Esophagus squamous epithelium (tissue), 5 donors: ENCODE measurements at places on chromosomes 1 and 21.

DNA sequence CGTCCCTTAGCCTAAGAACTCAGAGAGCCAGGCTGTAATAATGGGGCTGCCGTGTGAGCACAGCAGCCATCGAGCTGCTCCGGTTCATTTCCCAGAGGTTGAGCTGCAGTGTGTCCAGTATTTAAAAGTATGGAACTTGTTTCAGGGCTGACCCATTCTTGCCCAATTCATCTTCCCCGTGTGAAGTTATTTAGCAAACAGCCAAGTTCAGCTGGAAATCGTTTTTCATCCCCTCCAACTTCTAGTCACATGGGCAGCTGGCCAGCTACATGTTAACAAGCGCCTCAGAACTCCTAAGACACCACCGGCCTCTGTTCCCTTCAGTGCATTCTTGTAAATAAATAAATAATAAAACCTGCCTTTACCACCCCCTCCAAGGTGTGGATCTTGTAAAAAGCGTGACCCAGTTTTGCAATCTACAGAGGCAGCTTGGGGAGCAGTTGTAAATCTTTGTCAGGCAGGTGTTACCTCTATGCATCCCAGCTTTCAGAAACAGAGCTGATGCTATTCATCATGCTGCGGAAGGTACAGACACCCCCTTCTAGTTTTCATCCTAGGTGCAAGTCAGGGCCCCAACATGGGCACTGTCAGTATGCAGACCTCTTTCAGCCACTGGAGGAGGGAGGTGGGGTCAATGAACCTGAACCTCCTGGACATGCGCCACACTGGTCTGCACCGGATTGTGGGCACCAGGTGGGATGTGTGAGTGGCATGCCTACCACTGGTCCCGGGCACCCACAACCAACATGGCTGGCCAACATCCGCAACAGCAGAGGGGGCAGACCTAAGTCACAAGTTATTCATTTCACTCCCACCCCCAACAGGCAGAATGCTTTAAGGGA, 18.7 kb upstream of the KNCN start:
- H3K4me1 ChIP-seq, result peaks cover 24% of the 10 kb centered on the region
- H3K4me3 ChIP-seq, result no peak overlapping the region
- H3K27ac ChIP-seq, result no peak overlapping the region
- H3K27me3 ChIP-seq, result no peaks in the 10 kb centered on the region

GRCh38 chr1:19800076-19800804, 524 bp upstream of the TMCO4 start:
- H3K36me3 ChIP-seq, result no peaks in the 10 kb centered on the region
- H3K4me1 ChIP-seq, result peaks cover 31% of the 10 kb centered on the region
- H3K4me3 ChIP-seq, result peak overlapping the region; percentile 88
- H3K27me3 ChIP-seq, result no peaks in the 10 kb centered on the region
- DNase-seq, result peak; percentile 5

- H3K4me1 ChIP-seq, result peaks cover 16% of the 10 kb centered on the region
- no peak overlapping the region for H3K27ac ChIP-seq
- no peak for DNase-seq
- no peaks in the 10 kb centered on the region for H3K36me3 ChIP-seq
- peaks cover 10% of the 10 kb centered on the region for H3K27me3 ChIP-seq
These were observed 1.4 kb downstream of the HTR1D start for GRCh38 chr1:23215751-23216449.

DNA sequence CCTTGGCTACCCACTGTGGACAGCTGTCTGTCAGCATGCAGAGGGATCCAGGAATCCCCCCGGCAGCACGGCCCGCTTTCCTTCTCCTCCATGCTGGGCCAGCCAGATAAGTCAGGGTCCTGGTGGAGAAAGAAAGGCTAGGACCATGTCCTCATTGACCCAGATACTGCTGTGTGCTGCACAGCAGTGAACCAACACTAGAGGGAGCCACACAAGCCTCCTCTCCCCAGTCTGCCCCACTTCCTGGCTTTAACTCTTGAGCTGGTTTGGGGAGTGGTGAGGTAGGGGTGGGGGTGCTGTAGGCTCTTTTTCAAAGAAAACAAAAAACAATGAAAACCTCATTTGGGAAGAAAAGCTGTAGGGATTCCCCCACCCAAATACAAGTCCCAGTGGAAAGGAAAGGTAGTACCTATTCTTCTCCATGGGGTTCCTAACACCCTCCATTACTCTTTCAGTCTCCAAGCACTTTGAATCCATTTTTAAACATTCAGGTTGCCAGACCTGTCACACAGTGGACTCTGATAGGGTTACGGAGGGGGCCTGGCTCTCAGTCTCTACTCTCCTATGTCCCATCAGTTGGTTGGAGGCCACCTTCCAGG, 84.9 kb upstream of the CD1D start:
- DNase-seq, result no peak
- H3K27me3 ChIP-seq, result no peaks in the 10 kb centered on the region
- H3K27ac ChIP-seq, result no peak overlapping the region
- no peaks in the 10 kb centered on the region for H3K4me1 ChIP-seq
- H3K4me3 ChIP-seq, result no peak overlapping the region
- H3K36me3 ChIP-seq, result peaks cover 5% of the 10 kb centered on the region

DNA sequence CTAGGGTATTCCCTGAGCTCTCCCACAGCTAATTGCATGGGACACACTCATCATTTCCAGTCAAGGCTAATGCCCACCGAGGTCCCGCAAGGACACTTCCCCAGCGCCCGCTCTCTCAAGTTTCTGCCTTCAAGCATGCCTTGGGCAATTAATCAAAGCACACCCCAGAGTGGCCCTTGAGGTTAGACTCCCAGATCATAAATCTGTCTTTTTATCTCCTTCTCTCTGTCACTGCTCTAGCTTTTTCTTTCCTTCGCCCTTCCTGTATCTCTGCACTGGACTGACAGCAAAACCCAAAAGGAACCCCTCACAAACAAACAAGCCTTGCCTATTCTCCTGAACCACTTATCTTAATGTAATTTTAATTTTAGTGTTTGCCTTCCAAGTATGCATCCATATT, 7.9 kb upstream of the EXOSC10 start:
- H3K27ac ChIP-seq, result no peak overlapping the region
- H3K27me3 ChIP-seq, result no peaks in the 10 kb centered on the region
- DNase-seq, result no peak

- no peaks in the 10 kb centered on the region for H3K27me3 ChIP-seq
- H3K36me3 ChIP-seq, result no peaks in the 10 kb centered on the region
- no peak overlapping the region for H3K4me3 ChIP-seq
- DNase-seq, result no peak
These were observed 47.9 kb upstream of the CNN3 start for GRCh38 chr1:94974824-94975223.

DNA sequence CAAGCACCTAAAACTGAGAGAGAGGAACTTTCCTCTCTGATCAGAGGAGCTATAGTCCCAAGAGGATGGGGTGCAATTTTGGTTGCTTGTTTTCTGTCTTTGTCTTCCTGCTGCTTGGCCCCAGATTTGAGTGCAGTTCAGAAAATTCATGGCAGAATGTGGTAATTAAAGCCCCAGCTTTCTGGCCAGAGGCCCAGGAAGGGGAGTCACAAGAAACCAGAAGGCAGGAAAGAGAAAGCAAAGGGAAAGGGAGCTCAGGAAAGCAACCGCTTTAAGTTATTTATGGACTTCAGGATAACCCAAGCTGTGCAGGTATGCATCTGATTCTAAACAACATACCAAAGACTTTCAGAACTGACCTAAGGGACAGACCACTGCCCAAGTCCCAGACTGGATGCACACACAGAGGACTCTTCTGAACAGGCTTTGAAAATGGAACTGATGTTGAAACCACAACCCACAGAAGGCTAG, 88.8 kb downstream of the ST3GAL3 start:
- H3K27me3 ChIP-seq, result no peaks in the 10 kb centered on the region
- H3K4me1 ChIP-seq, result no peaks in the 10 kb centered on the region
- H3K36me3 ChIP-seq, result no peaks in the 10 kb centered on the region
- no peak overlapping the region for H3K27ac ChIP-seq
- no peak overlapping the region for H3K4me3 ChIP-seq

DNA sequence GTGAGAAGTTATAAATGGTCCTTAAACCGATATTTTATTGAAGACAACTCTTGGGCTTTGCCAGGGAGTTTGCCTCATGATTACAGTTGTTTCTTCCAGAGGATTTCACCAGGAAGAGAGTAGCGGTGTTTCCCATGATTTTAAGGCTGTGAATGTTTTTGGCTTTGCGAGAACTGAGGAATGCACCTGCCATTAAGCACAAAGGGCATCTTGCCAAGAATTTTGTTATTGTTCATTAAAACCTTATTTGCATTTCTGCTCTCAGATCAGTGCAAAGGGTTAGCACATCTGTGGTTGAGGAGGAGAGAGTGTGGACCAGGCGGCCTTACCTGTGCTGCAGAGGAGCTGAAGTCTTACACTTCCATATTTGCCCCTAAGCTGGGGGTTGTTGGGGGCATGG, 13.8 kb downstream of the CNIH3 start:
- no peaks in the 10 kb centered on the region for H3K4me1 ChIP-seq
- H3K4me3 ChIP-seq, result no peak overlapping the region
- no peak overlapping the region for H3K27ac ChIP-seq
- no peaks in the 10 kb centered on the region for H3K36me3 ChIP-seq
- H3K27me3 ChIP-seq, result no peaks in the 10 kb centered on the region

DNA sequence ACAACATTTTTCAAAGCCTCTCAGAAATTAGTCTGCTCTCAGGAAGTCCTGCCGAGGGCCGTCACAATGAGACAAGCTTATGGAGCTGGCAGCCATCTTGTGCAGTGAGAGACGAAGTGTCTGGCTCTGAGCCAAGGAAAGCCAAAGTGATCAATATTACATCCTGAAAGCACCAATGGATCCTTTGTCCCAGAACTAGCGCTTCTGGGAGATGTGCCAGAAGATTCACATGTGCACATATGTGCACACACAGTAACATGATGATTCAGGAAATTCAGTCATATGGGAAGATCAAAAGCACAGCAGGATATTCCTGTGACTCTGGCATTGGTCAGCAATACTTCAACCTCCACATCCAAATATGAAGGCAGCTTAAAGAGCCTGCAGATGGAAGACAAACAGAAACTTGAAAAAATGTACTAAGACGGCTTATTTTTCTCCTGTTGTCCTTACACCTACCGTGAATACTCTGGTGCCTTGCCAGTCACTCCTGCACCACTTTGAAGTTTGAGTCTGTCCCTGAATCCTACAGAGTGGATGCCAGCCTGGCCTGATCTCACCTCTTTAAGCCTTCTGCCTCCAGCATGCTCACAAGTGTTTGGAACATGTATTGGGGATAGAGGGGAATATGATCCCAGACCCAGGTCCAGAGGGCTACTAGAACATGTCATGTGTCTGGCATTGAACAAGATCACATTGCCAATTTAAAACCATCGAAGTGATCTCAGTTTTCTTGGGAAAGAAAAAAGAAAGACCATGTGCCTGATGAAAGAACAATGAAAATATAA, 44.5 kb upstream of the PRRX1 start:
- H3K27ac ChIP-seq, result no peak overlapping the region
- no peaks in the 10 kb centered on the region for H3K4me1 ChIP-seq
- no peak for DNase-seq
- H3K4me3 ChIP-seq, result no peak overlapping the region

- no peak overlapping the region for H3K27ac ChIP-seq
- H3K27me3 ChIP-seq, result no peaks in the 10 kb centered on the region
- DNase-seq, result no peak
These were observed 16.8 kb upstream of the POGZ start for GRCh38 chr1:151476083-151476482.
